Airway epithelial cell (primary cell): ENCODE measurements at places on chromosomes 2 and 18. TPM values are rescaled to one million over a fixed set of nuclear protein-coding genes. Genes with fewer than 3 reads are reported as not detected.

Gene MALL
- total RNA-seq = 126 and 169 TPM in 2 replicates

Gene STPG4
- total RNA-seq = not detected in 2 replicates

Gene GLI2
- 0.56 and 0.85 TPM in 2 replicates for total RNA-seq

Gene KCNIP3
- 0.23 and 0.99 TPM in 2 replicates for total RNA-seq

Gene CPO
- not detected in 2 replicates for total RNA-seq

Gene GPAT2
- 0.63 and 1.6 TPM in 2 replicates for total RNA-seq

Gene KLHL29
- total RNA-seq = 3.1 and 3.8 TPM in 2 replicates
